Foreskin fibroblast (primary cell): ENCODE measurements at places on chromosomes 12 and 14.

DNA sequence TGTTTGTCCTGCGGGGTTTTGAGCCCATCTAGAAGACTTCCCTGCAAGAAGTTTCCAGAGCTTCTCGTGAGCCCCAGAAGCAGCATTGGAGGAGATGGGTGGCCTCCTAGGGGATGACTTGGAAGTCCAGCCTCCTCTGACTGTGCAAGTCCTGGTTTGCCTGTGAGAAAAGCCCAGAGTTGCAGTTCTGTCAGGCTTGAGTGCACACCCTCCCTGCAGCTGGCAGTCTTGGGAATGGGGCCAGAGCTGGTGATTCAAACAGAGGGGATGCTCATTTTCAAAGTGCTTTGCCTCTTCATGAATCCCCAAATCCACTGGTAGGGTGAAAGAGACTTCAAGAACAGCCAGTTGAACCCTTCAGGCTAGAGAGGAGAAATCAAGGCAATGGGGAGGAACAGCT is 3.9 kb upstream of the PPP1R1A start:
- DNase-seq: peak; percentile 53

DNA sequence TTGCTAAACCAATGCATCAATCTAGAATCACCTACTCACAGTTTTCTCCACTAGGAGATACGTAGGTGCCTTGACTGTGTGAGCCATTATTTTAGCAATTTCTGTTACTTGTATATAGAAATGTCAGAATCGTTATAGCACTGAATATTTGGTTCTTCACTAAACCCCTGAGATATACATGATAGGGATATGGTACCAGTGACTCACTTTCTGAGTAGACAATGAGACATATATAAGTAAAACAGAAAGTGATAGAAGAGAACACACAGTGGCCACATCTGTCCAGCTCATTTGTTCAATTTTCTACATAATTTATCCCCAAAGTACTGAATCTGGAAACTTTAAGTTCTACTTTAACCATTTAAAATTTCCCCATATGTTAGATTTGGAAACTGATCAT is 1505.5 kb upstream of the TMEM132C start:
- no peak for DNase-seq

- DNase-seq: no peak
These were observed 475.8 kb downstream of the RAD51B start for GRCh38 chr14:68295316-68295816.

- no peak for DNase-seq
These were observed 25.9 kb upstream of the BDKRB2 start for GRCh38 chr14:96178461-96179321.

- DNase-seq: no peak
These were observed 57.6 kb downstream of the C12orf56 start for GRCh38 chr12:64332938-64333337.

- DNase-seq: peak; percentile 9
These were observed 1181.2 kb downstream of the VRK1 start for GRCh38 chr14:97978341-97978740.

GRCh38 chr12:26277506-26278246 is 82.3 kb downstream of the SSPN start:
- peak; percentile 67 for DNase-seq

- DNase-seq: no peak
These were observed 684 bp downstream of the KANSL2 start for GRCh38 chr12:48681399-48681709.

DNA sequence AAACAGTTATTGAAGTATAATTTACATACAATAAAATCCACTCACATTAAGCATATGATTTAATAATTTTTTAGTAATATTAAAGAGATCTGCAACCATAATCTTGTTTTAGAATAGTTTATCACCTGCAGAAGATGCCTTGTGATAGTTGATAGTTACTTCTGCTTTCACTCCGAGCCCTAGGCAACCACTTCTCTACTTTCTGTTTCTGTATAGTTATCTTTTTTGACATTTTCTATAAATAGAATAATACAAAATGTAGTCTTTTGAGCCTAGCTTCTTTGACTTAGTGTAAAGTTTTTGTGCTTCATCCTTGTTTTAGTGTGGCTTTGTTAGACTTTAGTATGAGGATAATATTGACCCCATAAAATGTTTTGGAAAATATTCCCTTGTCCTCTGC is 111.0 kb downstream of the MNAT1 start:
- no peak for DNase-seq

DNA sequence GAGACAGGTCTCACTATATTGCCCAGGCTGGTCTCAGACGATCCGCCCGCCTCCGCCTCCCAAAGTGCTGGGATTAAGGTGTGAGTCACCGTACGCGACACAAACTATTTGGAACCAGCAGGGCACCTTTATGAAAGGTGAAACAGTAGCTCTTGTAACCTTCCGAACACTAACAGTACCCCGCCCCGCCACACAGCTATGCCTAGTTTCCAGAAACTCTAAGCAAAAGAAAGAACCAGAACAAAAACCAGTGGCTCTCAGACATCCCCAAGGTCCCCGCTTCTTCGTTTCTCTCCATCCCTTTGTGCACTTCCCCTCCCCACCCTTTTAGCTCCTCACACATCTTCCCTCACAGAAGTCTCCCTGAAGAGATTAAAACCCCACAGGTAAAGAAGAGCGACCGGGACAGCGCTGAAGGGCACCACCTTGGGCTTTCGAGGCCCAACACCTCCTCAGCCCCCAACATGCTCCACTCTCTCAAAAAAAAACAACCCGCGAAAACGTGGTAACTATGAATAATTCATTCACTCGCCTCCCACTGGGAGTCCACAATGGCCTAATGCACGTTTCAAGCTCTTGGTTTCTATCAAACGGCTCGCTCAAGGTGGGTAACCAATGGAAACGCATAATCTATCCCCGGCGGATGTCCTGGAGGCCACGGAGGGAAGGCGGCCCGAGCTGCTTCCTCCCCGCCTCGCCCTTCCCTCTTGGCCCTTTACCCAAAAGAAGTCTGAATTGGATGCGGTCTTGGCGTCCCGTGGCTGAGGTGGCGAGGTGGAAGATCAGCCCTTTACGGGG is 877 bp downstream of the BAG5 start:
- DNase-seq: peak; percentile 73

DNA sequence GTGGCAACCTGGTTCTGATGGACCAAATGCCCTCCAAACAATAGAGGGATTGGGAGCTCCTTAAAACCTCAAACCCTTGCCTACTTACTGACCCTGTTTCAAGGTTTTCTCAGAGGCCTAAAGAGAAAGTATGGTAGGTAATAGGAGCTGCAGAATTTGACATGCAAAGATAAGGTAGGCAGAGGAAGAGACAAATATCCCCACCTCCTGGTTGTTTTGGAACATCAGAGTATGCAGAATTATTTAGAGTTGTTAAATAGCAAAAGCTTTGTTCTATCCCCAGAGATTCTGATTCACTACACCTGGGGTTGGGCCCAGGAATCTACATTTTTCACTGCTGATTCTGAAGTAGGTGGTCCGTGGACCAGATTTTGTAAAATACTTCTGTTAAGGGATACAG is 421.2 kb downstream of the SOX5 start:
- DNase-seq: no peak

- DNase-seq: peak; percentile 55
These were observed 10.7 kb downstream of the STAC3 start for GRCh38 chr12:57240066-57240921.

GRCh38 chr12:45182511-45182910 is 33.4 kb upstream of the ANO6 start:
- peak; percentile 23 for DNase-seq

GRCh38 chr14:20799456-20799891 is 3.2 kb downstream of the RNASE1 start:
- DNase-seq: no peak

DNA sequence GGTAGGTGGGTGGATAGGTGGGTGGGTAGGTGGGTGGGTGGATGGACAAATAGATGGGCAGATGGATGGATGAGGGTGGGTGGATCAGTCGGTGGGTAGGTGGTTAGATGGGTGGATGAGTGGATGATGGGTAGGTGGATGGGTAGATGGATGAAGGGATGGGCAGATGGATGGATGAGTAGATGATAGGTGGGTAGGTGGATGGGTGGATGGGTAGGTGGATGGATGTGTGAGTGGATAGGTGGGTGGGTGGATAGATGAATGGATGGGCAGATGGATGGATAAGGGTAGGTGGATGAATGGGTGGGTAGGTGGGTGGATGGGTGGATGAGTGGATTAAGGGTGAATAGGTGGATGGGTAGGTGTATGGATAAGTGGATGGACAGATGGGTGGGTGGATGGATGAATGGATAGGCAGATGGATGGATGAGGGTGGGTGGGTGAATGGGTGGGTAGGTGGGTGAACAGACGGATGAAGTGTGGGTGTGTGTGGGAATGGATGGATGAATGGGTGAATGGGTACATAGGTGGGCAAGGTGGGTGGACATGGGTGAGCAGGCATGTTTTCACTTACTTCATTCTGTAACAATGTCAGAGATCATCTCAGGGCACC is 3.3 kb upstream of the INF2 start:
- no peak for DNase-seq

DNA sequence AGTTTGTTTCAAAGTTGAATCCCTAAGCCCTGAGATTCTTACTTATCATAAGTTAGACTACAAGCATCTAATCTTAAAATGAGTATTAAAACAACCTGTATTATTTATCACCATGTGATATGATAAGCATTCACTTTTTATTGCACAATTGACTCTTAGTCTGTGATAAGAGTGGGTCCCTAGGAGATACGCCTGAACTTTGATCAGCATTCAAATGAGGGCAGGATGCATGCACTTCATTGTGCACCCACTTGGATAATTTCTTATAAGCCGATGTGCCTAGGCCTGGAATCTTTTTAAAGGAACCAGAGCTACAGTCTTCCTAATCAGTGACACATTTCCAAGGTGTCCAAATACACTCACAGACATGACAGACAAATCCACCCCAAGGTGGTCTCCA is 31.4 kb upstream of the SPTLC2 start:
- no peak for DNase-seq

DNA sequence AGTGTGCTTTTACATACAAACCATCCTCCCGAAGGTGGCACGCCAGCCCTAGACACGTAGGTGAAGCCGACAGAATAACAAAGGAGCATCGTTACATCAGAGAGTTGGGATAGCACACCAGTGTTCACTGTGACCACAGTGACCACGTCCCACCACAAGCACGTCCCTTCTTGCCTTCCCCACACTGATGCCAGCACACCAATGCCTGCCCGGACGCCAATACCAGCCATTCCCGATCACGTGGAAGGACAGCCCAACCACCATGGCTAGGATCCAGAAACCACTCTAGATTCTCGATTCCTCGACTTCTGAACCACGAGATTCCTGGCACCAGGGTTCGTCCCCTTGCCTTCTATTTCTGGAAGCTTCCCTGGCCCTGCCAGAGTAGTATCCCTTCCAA is 48.0 kb upstream of the GPR68 start:
- no peak for DNase-seq

GRCh38 chr12:132353811-132354210 is 24.4 kb upstream of the GALNT9 start:
- DNase-seq: no peak

- DNase-seq: no peak
These were observed 21.5 kb downstream of the SPTB start for GRCh38 chr14:64857979-64858744.

DNA sequence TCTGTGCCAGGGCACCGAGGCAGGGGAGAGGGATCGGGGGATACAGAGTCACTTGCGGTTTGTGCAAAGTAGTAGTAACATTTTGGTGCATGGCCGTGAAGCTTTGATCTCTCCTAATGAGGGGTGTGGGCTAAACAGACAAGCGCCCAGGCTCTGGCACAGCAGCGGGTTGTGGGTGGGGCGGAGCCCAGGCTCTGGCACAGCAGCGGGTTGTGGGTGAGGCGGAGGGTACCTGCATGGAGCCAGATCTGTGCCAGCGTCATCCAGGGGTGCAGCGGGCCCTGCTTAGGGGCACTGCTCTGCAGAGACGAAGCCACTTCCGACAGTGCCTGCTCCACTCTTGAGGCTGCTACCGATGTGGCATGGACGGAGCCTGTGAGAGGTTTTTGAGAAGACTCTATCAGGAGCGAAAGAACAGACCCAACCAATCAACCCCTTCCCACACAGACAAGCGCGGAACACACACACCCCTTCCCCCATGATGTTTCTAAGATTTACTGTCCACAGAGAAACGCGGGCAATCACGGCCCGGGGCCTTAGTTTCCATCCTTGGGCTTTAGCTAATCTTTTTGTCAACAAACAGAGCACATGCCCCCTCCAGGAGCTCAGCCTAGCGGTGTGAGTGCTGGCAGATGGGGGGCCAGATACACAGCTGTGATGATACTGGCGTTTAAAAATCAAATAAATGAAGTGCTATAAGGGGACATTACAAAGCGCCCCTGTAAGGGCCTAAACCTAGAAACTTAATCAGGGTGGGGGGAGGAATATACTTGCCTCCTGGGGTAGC is 196.6 kb downstream of the CALM1 start:
- DNase-seq: no peak

DNA sequence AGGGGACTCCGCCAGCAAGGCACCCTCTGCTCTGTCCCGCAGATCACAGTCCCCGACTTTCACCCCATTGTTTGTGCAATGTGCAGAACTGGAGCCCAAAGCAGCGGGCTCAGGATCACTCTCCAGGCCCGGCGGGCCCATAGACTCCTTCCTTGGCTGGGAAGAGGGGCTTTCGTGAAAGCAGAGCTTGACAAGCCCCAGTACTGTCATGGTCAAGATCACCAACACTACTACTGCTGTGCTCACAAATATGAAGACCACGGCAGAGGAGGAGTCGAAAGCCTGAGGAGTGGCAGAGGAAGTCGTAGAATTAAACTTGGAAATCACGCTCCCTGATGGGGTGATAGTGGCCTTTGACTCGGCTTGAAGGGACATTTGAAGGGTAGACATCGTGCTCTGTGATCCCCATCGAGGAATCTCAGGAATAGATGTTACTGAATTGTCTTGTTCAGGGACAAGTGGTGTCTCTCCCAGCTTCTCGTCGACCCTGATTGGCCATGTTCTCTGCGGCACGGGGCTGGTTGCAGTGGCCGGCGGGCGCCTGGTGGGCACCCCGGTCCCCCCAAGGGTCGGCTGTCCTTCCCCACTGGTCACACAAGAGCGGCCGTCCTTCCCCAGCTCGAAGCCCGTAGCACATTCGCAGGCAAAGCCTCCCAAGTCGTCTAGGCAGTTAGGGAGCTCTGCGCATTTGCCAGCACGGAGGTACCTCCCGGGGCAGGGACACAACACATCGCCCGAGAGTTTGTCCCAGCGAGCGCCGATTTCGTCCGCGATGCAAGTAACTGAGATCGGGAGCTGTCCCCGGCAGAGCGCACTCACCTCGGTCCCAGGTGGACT is 1.1 kb downstream of the CLEC14A start:
- DNase-seq: no peak

GRCh38 chr12:48164451-48164850 is 7.1 kb upstream of the ASB8 start:
- DNase-seq: no peak

- DNase-seq: peak; percentile 73
These were observed 21.3 kb downstream of the GCH1 start for GRCh38 chr14:54881235-54881760.

GRCh38 chr14:94857950-94858349 is 88.0 kb upstream of the GSC start:
- no peak for DNase-seq
